ENCODE measurements at places on chromosomes 7 and 10. TPM values are rescaled to one million over a fixed set of nuclear protein-coding genes. Genes with fewer than 3 reads are reported as not detected.

Gene DGKB
- 3.3 TPM for polyA plus RNA-seq

GRCh38 chr10:580778-581177 lies 108.7 kb downstream of the DIP2C start:
- no peak for DNase-seq

Gene MAT1A
- 1.4 TPM for polyA plus RNA-seq

DNA sequence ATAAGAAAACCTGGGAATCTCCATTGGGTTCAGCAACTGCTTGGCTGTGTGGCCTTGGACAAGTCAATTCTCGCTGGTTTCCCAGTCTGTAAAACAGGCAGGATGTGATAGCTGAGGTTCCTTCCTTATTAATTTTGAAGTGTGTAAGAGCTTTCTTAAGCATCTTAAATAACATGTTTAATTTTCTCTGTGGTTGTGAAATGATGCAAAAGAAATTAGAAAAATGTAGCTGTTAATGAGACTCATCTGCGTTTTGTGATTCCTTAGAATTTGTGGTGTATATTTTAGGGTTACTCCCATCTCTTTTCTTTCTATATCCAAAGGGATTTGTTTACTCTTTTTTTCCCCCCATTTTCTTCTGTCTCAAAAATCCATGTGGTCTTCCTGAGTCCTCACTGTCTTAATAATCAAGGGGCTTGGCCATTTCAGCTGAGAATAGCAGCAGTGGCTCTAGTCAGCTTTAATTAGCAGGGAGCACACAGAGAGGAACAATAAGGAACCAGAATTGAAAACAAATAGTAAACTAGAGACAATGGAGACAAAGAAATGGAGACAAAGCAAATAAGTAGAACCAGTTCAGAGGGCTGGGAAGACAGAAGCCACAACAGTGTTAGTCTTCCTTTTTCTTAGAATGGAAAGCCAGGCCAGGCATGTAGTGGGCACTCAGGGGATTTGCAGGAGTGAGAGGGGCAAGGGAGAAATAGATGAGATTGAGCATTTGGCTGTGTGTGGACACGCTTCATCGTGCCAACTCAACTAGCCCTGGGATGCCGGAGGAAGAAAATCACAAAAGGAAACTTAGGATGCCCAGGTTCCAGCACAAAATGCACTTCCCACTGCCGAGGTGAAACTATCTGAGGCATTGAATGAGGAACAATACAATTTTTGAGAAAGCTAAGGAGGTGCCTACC lies 93.9 kb downstream of the CHN2 start:
- no peak for DNase-seq

Gene POU6F2
- 0.22 TPM for polyA plus RNA-seq

- no peak for DNase-seq
Measured at GRCh38 chr7:4939971-4940728, 18.8 kb downstream of the MMD2 start.

DNA sequence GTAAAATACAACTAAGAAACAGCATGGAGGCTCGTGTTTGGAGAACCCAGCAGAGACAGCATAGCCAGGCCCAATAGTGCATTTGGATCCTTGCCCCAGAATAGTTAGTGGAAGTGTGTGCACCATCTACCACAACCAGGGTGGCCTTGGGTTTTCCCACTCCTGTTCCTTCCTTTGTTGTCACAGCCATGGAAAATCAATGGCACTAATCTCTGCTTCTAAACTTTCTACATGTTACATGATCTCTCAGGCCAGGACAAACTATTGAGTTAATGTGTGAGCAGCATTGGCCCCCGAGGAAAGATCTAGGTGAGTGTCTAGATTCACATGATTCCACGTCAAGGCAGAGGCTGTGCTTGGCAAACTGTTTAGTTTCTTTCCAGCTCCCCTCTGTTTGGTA lies 2.0 kb downstream of the CYP3A7 start:
- no peak for DNase-seq

DNA sequence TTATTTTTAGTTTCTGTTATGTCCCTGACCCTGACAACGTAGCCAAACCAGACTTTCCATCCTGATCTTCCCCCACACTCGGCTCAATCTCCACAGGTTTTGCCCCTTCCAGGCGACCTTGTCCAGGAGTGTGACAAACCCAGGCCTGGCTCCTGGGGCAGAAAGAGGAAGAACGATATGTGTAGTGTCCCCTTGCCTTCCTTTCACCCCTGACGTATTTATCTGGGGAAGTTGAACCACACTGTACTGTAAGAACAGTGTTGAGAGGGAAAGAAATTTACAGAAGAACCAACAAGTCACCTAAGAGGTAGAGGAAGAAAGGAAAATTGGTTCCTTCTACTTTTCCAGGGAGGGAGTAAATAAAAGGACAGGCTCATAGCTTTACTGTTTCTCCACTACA lies 158.0 kb downstream of the VTI1A start:
- no peak for DNase-seq

- no peak for DNase-seq
Measured at GRCh38 chr7:120033114-120033513, 239.9 kb upstream of the KCND2 start.

GRCh38 chr7:64320547-64321513 lies 7.1 kb downstream of the ZNF736 start:
- DNase-seq, result no peak

DNA sequence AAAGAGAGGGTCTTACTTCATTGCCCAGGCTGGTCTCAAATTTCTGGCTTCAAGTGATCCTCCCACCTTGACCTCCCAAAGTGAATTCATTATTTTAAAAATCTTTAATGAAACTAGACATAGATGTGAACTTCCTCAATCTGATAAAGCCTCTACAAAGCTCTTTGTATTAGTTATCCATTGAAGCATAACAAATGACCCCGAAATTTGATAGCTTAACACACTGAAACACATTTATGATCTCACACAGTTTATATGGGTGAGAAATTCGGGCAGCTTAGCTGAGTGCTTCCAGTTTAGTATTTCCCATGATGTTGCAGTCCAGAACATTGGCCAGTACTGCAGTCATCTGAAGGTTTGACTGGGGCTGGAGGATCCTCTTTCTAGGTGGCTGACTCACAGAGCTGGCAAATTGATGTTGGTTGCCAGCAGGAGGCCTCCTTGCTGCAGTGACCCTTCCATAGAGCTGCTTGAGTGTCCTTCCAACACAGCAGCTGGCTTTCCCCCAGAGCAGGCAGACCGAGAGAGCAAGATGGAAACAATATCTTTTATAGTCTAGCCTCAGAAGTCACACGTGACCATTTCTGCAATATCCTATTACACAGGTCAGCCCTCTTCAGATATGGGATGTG lies 16.6 kb upstream of the WNT8B start:
- no peak for DNase-seq

GRCh38 chr7:94660006-94660405 lies 4.1 kb upstream of the SGCE start:
- no peak for DNase-seq

Gene STOX1
- polyA plus RNA-seq, result 10.0 TPM

- DNase-seq, result no peak
Measured at GRCh38 chr7:100966542-100967291, 2.6 kb upstream of the MUC12 start.

DNA sequence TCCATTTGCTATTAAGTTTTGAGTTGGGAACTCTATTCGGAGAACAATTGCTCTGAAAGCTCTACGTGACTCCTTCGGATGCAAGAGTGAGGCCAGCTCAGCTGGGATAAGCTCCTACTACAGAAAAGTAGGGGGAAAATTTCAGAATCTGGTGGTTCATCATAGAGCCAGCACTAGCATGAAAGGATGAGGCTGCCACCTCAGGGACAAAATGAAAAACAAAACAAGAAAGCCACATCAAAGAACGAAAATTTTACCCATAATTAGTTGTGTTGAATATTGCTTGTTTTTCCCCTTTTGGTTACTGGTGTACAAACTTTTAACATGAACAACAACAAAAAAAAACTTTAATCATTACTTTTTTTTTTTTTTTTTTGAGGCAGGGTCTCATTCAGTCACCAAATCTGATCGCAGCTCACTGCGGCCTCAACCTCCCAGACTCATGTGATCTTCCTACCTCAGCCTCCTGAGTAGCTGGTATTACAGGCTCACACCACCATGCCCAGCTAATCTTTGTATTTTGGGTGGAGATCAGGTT lies 39.7 kb upstream of the NFE2L3 start:
- DNase-seq, result no peak

GRCh38 chr10:62307635-62308034 lies 39.0 kb upstream of the RTKN2 start:
- DNase-seq, result no peak

GRCh38 chr10:131822692-131823245 lies 78.0 kb upstream of the PPP2R2D start:
- DNase-seq, result no peak

- DNase-seq, result no peak
Measured at GRCh38 chr10:113735913-113736312, 15.6 kb upstream of the PLEKHS1 start.

DNA sequence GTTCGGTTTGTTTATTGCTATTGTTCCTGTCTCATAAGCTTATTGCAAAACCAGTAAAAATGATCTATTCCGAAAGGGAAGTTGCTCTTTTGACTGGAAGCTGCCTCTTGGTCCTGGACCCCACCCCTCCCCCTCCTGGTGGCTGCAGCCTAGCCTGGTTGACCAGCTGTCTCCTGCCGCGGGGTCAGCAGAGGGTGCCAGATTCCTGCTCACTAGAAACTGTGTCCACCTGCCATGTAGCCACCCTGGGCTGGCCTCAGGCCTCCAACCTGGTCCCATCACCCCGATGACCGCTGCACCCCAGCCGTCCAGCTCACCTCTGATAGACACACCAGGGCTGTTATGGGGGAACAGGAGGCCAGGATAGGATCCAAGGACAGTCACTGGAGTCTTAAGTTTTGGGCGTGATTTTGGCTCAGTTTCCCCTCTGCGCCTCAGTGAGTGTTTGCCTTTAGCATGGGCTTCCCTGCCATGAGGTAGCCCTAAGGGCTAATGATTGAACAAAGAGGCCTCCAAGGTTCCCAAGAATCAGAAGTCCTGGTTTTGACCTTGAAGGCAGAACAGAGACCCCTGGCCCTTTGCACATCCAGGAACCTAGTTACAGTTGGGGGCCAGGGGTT lies 32.9 kb upstream of the SLF2 start:
- DNase-seq, result no peak

DNA sequence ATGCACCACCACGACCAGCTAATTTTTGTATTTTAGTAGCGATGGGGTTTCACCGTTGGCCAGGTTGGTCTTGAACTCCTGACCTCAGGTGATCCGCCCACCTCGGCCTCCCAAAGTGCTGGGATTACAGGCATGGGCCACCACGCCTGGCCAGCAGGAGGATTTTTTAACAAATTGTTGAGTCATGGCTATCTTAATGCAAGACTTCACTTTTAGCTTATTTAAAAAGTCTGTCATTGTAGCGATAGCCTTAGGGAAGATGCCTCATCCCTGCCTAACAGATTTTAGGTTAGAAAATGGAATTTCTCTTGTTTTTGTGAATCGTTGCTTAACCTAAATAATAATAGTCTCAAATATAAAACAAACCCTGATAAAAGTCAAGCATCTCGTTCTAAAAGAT lies 35.5 kb downstream of the PPP2R2D start:
- no peak for DNase-seq

All from renal pelvis (tissue), 12 donors.